ENCODE measurements at places on chromosomes 5 and 9. TPM values are rescaled to one million over a fixed set of nuclear protein-coding genes. Genes with fewer than 3 reads are reported as not detected.

Gene PCDHGB5
- 22.4 TPM for total RNA-seq

Gene DAB2
- total RNA-seq, result 158 TPM

Gene CNTNAP3
- total RNA-seq, result 102 TPM

Gene NEUROG1
- total RNA-seq, result not detected

Gene COL15A1
- 1.6 TPM for total RNA-seq

Gene TAF11L10
- not detected for total RNA-seq

Gene IL7R
- 3.6 TPM for total RNA-seq

Gene LCP2
- total RNA-seq, result not detected

Gene IRX1
- not detected for total RNA-seq

Gene WNT8A
- total RNA-seq, result under 0.01 TPM

Gene FGD3
- total RNA-seq, result 0.19 TPM

Gene FBXL7
- total RNA-seq, result 22.2 TPM

Gene PCDHGC5
- 1.4 TPM for total RNA-seq

Gene UGT3A1
- total RNA-seq, result not detected

Gene CDH12
- total RNA-seq, result not detected

Gene LAMC3
- under 0.01 TPM for total RNA-seq

Gene FGFR4
- 4.6 TPM for total RNA-seq

Gene CATSPER3
- total RNA-seq, result under 0.01 TPM

Gene TMEM174
- not detected for total RNA-seq

Gene OTP
- not detected for total RNA-seq

Gene LTC4S
- 0.57 TPM for total RNA-seq

Gene OR1Q1
- not detected for total RNA-seq

Gene SLC6A7
- total RNA-seq, result not detected

Gene FRMPD1
- not detected for total RNA-seq

Gene CPEB4
- total RNA-seq, result 26.1 TPM

Gene IL9
- not detected for total RNA-seq

Gene PRR7
- total RNA-seq, result 21.2 TPM

Gene VDAC1
- 342 TPM for total RNA-seq

Gene MYMK
- total RNA-seq, result not detected

Gene PCDHA8
- total RNA-seq, result not detected

Gene TAS2R1
- not detected for total RNA-seq

Gene CHD1
- total RNA-seq, result 77.0 TPM

Gene REEP2
- total RNA-seq, result 4.6 TPM

Gene PFN3
- total RNA-seq, result not detected

Gene TMEFF1
- 10.7 TPM for total RNA-seq

Gene IFNA4
- not detected for total RNA-seq

Gene PKD2L2
- not detected for total RNA-seq

Gene TSSK1B
- total RNA-seq, result under 0.01 TPM

Gene PCDHGC3
- 20.5 TPM for total RNA-seq

Gene DND1
- not detected for total RNA-seq

Gene EQTN
- total RNA-seq, result not detected

Gene MLANA
- total RNA-seq, result not detected

Gene SIT1
- not detected for total RNA-seq

Gene SUSD1
- total RNA-seq, result 38.0 TPM

Gene CARTPT
- not detected for total RNA-seq

Gene TMOD1
- total RNA-seq, result 1.1 TPM

Gene PCDHB8
- total RNA-seq, result 0.29 TPM

Gene MTMR12
- 35.6 TPM for total RNA-seq

Gene PCDHGA7
- 4.6 TPM for total RNA-seq

Gene SCGB3A2
- not detected for total RNA-seq

Gene HMHB1
- total RNA-seq, result not detected

Gene NIPSNAP3A
- 53.6 TPM for total RNA-seq

Gene GNE
- 12.3 TPM for total RNA-seq

Gene CSF2
- total RNA-seq, result not detected

Gene MGAT1
- 117 TPM for total RNA-seq

Gene KLHL3
- 20.7 TPM for total RNA-seq

Gene CAPSL
- not detected for total RNA-seq

Gene SLC34A1
- not detected for total RNA-seq

Gene SNCAIP
- total RNA-seq, result 37.4 TPM
